Activated CD4-positive, alpha-beta T cell treated with anti-CD3 and anti-CD28 coated beads, Interleukin-10, Interleukin-2, amounts not matched to agents 100 ng/mL and 50 ng/mL, durations not matched to agents 16 hours and 8 hours (primary cell): ENCODE measurements at places on chromosomes 13 and 19.

DNA sequence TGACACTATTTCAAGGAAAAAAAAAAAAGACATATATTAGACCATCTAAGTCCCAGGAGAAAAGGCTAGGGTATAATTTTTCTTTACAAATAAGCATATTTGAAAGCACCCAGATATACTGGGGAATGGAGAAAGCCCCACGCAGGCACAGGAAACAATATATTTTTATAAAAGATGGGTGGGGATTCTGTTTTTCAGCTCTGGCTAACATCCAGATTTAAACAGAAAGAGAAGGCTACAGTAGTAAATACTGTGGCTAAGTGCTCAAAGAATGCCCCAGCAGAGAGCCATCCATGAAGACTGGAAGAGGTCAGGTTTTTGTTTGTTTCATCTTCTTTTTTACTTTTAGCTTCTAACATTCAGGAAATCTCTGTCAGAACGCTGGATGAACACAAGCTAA lies 16.0 kb downstream of the ZNF44 start:
- no peak for DNase-seq

GRCh38 chr19:590396-590745 lies 690 bp downstream of the HCN2 start:
- DNase-seq = peak; percentile 44

- no peak for DNase-seq
Observed at GRCh38 chr19:11168568-11168967, 13.0 kb upstream of the SPC24 start.

- no peak for DNase-seq
Observed at GRCh38 chr13:31824705-31825517, 85.6 kb downstream of the RXFP2 start.

GRCh38 chr19:56835401-56835800 lies 5.1 kb downstream of the PEG3 start:
- DNase-seq = no peak

- DNase-seq = no peak
Observed at GRCh38 chr13:29980339-29980738, 129.9 kb upstream of the UBL3 start.

GRCh38 chr19:2060884-2061494 lies 9.9 kb upstream of the MKNK2 start:
- no peak for DNase-seq

GRCh38 chr19:31678421-31678820 lies 329.2 kb upstream of the TSHZ3 start:
- no peak for DNase-seq

DNA sequence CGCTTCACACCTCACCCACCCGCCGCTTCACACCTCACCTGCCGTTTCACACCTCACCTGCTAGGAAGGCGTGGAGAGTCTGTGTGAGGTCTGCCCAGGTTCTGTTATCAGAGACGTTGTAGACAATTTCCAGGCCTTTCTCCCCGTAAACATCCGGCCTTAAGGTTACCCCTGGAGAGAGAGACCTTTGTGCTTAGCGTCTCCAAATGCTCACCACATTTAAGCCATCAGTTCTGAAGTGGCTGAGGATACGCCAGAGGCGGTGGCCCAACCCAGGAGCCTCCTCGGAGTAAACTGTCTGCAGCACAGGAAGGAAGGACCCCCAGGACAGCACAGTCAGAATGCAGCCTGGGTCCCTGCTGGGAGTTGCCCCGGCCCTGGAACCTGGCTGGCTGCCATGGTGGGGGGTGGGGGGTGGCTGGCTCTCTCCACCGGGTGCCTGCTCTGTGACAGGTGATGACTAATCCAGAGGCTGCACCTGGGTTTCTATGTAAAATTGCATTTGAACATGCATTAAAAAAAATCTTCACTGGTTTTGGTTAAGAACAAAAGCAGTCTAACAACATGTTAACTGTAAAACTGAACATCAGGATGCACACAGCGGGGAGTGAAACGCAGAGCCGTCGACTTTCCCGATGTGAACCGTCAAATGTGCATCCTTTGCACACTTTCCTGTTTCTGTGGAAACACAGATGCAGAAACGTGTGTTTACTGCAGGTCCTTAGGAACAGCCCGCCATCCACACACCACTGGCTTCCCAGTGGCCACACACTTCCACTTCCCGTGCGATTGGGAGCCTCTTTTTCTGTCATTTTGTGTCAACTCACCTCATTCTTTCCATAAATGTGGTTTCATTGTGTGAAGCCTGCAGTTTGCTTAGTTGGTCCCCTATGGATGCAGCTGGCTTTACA lies 4.5 kb downstream of the ATP4B start:
- no peak for DNase-seq

DNA sequence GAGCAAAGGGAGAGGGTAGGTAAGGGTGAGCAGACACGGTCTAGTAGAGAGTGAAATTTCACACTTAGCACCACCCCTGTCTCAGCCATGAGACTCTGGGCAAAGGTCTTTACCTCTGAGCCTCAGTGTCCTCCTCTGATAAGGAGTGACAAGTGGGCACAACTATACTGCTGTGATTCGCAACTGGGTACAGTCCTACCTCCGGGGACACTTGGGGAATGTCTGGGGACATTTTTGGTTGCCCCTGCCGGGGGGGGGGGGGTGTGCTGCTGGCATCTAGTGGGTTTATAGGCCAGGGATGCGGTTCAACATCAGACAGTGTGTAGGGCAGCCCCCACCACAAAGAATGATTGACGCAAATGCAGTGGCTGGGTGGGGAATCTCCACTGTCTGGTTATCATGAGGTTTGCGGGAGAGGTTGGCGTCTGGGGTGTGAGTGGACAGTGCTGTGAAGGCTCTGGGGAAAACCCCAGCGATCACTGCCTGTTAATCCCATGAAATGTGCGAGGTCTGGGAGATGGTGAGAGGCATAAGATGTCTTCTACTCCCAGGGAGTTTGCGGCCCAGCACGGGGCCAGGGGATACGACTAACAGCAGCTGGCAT lies 4.3 kb downstream of the NACC1 start:
- DNase-seq = no peak

GRCh38 chr13:24039621-24040475 lies 120.7 kb upstream of the SPATA13 start:
- peak; percentile 68 for DNase-seq

DNA sequence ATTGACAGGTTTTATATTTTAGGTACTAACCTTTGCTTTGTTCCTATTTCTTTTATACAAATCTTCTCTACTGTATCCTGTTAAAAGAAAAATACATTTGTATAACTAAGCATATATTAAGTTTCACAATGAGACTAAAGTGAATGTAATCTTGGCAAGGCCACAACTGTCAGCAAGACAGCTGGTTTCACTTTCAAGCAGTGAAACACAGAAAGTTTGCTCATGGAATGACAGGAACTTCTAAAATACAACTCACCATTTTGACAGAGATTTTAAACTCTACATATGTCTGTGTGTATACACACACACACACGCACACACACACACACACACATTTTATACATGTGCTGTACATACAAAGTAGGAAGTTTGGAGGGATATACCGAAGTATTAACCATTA lies 53.3 kb downstream of the PARP4 start:
- peak; percentile 78 for DNase-seq

DNA sequence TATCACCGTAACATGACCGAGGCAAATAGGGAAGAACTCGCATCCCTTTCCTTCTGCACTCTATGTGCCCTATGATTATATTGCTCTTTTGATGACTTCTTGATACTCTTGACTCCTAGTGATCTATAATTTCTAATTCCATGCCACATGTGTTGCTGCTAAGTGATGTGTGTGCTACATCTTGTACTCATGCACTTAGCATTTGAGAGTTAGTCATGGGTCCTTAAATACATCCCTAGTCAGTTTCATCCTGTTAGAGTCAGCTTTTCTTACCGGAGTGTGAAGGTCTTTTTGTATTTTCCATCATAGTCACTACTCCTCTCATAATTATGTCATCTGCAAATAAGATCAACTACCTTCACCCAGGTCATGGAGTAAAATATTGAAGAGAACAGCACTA lies 30.2 kb downstream of the RXFP2 start:
- no peak for DNase-seq

- DNase-seq = no peak
Observed at GRCh38 chr13:100549316-100549715, 39.3 kb downstream of the GGACT start.

DNA sequence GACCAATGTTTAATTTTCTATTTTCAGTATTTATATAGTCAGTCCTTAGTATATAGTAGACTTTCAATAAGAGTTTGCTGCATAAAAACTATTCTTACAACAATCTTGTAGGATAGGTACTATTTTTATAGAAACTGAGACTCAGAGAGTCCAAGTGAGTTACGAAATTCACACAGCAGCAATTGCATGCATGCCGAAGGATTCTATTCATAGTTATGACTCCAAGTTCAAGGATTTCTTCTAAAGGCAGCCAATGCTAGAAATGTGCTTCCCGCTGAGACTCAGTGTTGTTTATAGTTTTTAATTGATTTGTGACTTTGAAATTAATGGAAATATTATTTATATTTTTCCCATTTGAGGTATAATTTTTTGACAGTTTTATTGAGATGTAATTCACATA lies 62.7 kb upstream of the CSNK1A1L start:
- no peak for DNase-seq

DNA sequence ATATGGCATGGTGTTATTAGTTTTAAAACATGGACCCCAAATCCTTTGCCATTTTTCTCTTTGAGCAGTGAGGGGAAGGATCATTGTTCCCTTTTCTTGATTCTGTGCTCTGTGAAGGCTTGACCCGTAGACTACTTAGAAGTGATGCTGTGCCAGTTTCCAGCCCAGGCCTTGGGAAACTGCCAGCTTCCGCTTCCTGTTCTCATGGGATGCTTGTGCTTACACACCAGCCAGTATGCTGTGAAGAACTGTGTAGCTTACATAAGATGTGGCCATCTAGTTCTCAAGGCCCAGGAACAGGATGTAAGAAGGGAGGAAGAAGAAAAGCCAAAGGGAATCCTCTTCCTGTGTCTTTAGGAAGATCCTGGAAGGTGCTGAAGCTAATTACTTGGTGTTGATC lies 180.9 kb downstream of the PCCA start:
- no peak for DNase-seq
